SJSA1 (cell line): ENCODE measurements at places on chromosomes 1 and 21.

GRCh38 chr1:2465371-2466269 lies 10.5 kb upstream of the PLCH2 start:
- no peak for DNase-seq
- no peaks in the 10 kb centered on the region for H3K36me3 ChIP-seq
- H3K27ac ChIP-seq, result no peak overlapping the region
- H3K27me3 ChIP-seq, result peaks cover 40% of the 10 kb centered on the region
- no peak overlapping the region for H3K4me3 ChIP-seq
- 0 out of 2 replicates have a peak, but pooled peaks cover 5% of the 10 kb centered on the region for H3K4me1 ChIP-seq

DNA sequence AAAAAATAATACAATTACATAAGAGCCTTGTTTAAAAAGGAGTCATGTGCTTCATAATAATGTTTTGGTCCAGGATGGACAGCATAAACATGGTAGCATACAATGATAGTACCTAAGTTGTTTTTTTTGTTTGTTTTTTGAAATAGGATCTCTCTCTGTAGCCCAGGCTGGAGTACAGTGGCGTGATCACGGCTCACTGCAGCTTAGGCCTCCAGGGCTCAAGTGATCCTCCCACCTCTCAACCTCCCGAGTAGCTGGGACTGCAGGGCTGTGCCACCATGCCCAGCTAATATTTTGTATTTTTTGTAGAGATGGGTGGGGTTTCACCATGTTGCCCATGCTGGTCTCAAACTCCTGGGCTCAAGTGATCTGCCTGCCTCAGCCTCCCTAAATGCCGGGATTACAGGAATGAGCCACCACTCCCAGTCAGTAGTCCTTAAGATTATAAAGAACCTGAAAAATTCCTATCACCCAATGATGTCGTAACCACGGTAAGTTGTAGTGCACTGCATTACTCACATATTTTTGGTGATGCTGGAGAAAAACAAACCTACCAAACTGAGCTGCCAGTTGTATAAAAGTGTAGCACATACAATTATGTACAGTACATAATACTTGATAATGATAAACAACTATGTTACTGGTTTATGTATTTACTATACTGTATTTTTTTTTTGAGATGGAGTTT lies 22.4 kb upstream of the RCOR3 start:
- no peaks in the 10 kb centered on the region for H3K36me3 ChIP-seq
- no peak for DNase-seq
- no peaks in the 10 kb centered on the region for H3K27me3 ChIP-seq
- H3K4me1 ChIP-seq, result no peaks in the 10 kb centered on the region
- H3K4me3 ChIP-seq, result no peak overlapping the region
- H3K27ac ChIP-seq, result no peak overlapping the region

DNA sequence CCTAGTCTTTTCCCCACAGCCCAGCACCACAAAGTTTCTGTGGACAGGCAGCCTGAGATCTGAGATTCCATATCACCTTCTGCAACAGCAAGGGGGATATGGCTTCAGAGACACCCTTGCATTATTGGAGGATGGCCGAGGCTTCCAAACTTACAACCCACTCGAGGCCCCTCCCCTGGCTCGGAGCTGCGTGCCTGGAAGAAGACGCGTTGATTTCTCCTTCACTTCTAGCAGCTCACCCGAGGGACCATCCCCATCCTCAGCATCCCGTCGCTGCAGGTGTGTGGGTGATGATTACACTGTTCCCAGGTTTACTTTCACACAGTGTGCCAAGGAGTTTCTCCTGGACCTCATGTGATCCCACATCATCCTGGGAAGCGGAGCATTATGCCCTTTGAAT lies 277.9 kb downstream of the MATN1 start:
- H3K4me3 ChIP-seq, result no peak overlapping the region
- no peaks in the 10 kb centered on the region for H3K36me3 ChIP-seq
- H3K27ac ChIP-seq, result no peak overlapping the region
- no peaks in the 10 kb centered on the region for H3K27me3 ChIP-seq

DNA sequence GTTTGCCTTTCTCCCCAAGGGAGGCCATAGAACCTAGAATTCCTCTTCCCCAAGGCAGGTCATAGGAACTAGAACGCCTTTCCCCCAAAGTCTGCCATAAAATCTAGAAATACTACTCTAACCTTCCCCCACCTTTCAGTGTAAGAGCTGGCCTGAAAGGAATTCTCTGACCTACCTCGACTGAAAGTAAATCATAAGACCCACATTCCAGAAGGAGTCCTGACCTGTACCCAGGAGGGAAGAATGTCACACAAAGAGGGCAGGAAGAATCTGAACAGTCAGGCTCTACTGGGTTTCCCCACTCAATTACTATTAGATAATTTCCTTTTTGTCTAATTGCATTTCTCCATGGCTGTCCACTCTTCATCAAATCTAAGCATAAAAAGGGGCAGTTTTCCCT lies 5.7 kb upstream of the ATG4C start:
- no peak for DNase-seq
- no peak overlapping the region for H3K27ac ChIP-seq
- H3K4me1 ChIP-seq, result no peaks in the 10 kb centered on the region
- no peaks in the 10 kb centered on the region for H3K27me3 ChIP-seq

DNA sequence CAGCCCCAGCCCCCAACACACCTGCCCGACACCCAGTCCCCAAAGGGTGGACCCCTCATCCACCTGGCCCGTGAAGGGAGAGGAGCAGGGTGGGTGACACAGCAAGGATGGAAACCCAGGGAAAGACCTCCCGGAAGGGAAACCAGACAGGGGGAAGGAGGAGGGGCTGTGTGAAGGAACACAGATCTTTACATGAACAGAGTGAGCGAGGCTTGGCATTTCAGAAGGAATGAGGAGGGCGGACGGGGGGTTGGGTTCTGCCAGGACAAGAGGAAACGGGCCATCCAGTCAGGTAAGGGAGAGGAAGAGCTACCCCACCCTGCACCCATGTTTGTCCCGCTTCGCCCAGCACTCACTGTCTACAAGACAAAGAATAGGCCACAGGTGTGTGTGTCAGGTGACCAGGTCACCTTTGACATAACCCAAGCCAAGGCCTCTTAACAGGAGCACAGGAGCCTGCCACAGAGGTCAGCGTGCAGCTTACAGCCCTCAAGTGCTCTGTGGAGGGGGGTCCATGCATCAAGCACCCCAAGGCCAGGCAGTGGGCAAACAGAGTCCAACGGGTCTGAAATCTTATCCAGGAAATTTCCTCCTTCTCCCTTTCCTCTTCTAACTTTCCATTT lies 18.0 kb upstream of the PRDM15 start:
- H3K4me3 ChIP-seq, result no peak overlapping the region
- no peaks in the 10 kb centered on the region for H3K27me3 ChIP-seq
- DNase-seq, result no peak
- no peak overlapping the region for H3K27ac ChIP-seq
- peaks cover 12% of the 10 kb centered on the region for H3K36me3 ChIP-seq

DNA sequence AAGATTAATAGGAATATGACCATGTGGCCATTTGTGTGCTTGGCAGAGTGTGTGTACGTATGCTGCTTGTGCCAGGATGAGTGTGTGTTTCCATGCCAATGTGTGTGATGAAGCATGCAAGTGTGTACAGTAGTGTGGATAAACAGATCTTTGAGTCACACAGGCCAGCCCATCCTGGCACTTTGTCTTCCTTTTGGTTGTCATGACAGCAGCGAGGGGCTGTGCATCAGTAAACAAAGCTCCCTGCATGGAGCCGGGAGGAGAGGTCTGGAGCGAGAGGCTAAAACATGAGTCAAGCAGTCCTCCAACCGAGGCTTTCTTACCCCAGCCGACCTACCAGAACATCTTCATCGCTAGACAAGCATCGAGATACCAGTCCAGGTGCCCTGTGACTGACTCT lies 221.2 kb downstream of the CACNA1E start:
- DNase-seq, result no peak
- no peaks in the 10 kb centered on the region for H3K4me1 ChIP-seq

- no peaks in the 10 kb centered on the region for H3K27me3 ChIP-seq
- DNase-seq, result no peak
- no peak overlapping the region for H3K27ac ChIP-seq
- H3K4me1 ChIP-seq, result peaks cover 3% of the 10 kb centered on the region
- H3K36me3 ChIP-seq, result no peaks in the 10 kb centered on the region
- H3K4me3 ChIP-seq, result no peak overlapping the region
Observed at GRCh38 chr1:15095496-15095875, 58.1 kb upstream of the TMEM51 start.

GRCh38 chr21:43740497-43741156 lies 21.7 kb downstream of the PDXK start:
- peaks cover 38% of the 10 kb centered on the region for H3K36me3 ChIP-seq
- DNase-seq, result no peak
- H3K27me3 ChIP-seq, result no peaks in the 10 kb centered on the region
- H3K4me3 ChIP-seq, result no peak overlapping the region
- H3K27ac ChIP-seq, result no peak overlapping the region

- no peaks in the 10 kb centered on the region for H3K4me1 ChIP-seq
- no peak overlapping the region for H3K27ac ChIP-seq
- H3K36me3 ChIP-seq, result peaks cover 8% of the 10 kb centered on the region
- no peak overlapping the region for H3K4me3 ChIP-seq
- H3K27me3 ChIP-seq, result no peaks in the 10 kb centered on the region
- no peak for DNase-seq
Observed at GRCh38 chr1:153833171-153833570, 58.0 kb downstream of the SLC27A3 start.

- H3K27ac ChIP-seq, result no peak overlapping the region
- H3K27me3 ChIP-seq, result no peaks in the 10 kb centered on the region
- DNase-seq, result peak; percentile 76
- no peak overlapping the region for H3K4me3 ChIP-seq
- peaks cover 8% of the 10 kb centered on the region for H3K4me1 ChIP-seq
- no peaks in the 10 kb centered on the region for H3K36me3 ChIP-seq
Observed at GRCh38 chr1:47388891-47389238, 27.2 kb upstream of the FOXE3 start.

GRCh38 chr21:41610042-41610839 lies 102.3 kb upstream of the TMPRSS2 start:
- no peaks in the 10 kb centered on the region for H3K36me3 ChIP-seq
- no peaks in the 10 kb centered on the region for H3K27me3 ChIP-seq

GRCh38 chr1:76433526-76433925 lies 359.0 kb downstream of the ST6GALNAC3 start:
- no peaks in the 10 kb centered on the region for H3K4me1 ChIP-seq
- no peak for DNase-seq
- no peaks in the 10 kb centered on the region for H3K36me3 ChIP-seq
- no peak overlapping the region for H3K27ac ChIP-seq

- H3K27me3 ChIP-seq, result no peaks in the 10 kb centered on the region
- no peak overlapping the region for H3K4me3 ChIP-seq
- no peak overlapping the region for H3K27ac ChIP-seq
- H3K36me3 ChIP-seq, result no peaks in the 10 kb centered on the region
Observed at GRCh38 chr1:172107316-172107975, 266.1 kb downstream of the DNM3 start.

GRCh38 chr1:44353604-44354003 lies 1.5 kb downstream of the ERI3 start:
- H3K36me3 ChIP-seq, result peaks cover 12% of the 10 kb centered on the region
- no peaks in the 10 kb centered on the region for H3K27me3 ChIP-seq
- DNase-seq, result no peak

- no peaks in the 10 kb centered on the region for H3K4me1 ChIP-seq
- no peak overlapping the region for H3K4me3 ChIP-seq
- no peaks in the 10 kb centered on the region for H3K27me3 ChIP-seq
- no peak overlapping the region for H3K27ac ChIP-seq
- no peak for DNase-seq
Observed at GRCh38 chr21:36813052-36813451, 114.1 kb downstream of the SIM2 start.

- H3K4me3 ChIP-seq, result no peak overlapping the region
- no peaks in the 10 kb centered on the region for H3K36me3 ChIP-seq
- H3K27me3 ChIP-seq, result no peaks in the 10 kb centered on the region
- H3K27ac ChIP-seq, result no peak overlapping the region
Observed at GRCh38 chr21:21730512-21730911, 732.3 kb downstream of the NCAM2 start.

- no peaks in the 10 kb centered on the region for H3K27me3 ChIP-seq
- no peak overlapping the region for H3K4me3 ChIP-seq
- H3K27ac ChIP-seq, result no peak overlapping the region
- H3K36me3 ChIP-seq, result no peaks in the 10 kb centered on the region
- DNase-seq, result no peak
- no peaks in the 10 kb centered on the region for H3K4me1 ChIP-seq
Observed at GRCh38 chr1:36834586-36834985, 199.7 kb downstream of the GRIK3 start.

- no peak overlapping the region for H3K4me3 ChIP-seq
- H3K27me3 ChIP-seq, result no peaks in the 10 kb centered on the region
- no peak overlapping the region for H3K27ac ChIP-seq
- H3K4me1 ChIP-seq, result peaks cover 18% of the 10 kb centered on the region
- no peak for DNase-seq
Observed at GRCh38 chr1:232992227-232992626, 41.8 kb downstream of the NTPCR start.

DNA sequence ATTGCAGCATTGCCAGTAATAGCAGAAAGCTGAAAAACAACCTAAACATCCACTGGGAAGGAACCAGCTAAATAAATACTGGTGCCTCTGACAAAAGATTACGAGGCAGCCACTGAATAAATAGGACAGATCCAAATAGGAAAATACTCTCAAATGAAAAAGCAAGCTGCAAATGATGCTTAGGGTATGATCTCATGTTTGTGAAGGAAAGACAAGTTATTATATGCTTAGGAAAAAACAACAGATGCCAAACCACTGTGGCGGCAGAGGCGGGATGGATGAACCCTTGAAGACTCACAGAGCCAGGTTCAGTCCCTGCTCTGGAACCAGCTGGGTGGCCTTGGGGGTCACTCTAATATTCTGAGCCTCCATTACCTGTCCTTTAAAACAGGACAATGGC lies 41.6 kb downstream of the MATN1 start:
- no peaks in the 10 kb centered on the region for H3K36me3 ChIP-seq
- H3K27ac ChIP-seq, result no peak overlapping the region
- H3K27me3 ChIP-seq, result no peaks in the 10 kb centered on the region
- no peak for DNase-seq

DNA sequence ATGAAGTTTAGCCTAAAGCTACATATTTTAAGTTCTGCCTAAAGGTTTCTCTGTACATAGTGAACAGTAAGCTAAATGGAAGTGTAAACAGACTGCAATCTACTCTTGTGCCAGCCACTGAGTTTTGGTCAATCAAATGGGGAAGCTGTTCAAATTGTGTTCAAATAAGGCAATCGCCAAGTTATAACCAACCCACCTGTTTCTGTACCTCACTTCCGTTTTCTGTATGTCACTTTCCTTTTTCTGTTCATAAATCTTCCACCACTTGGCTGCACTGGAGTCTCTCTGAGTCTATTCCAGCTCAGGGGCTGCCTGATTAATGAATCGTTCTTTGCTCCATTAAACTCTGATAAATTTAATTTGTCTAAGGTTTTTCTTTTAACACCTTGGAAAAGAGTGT lies 10.8 kb upstream of the THEM4 start:
- H3K27ac ChIP-seq, result no peak overlapping the region
- no peak for DNase-seq
- H3K36me3 ChIP-seq, result no peaks in the 10 kb centered on the region
- no peaks in the 10 kb centered on the region for H3K27me3 ChIP-seq

DNA sequence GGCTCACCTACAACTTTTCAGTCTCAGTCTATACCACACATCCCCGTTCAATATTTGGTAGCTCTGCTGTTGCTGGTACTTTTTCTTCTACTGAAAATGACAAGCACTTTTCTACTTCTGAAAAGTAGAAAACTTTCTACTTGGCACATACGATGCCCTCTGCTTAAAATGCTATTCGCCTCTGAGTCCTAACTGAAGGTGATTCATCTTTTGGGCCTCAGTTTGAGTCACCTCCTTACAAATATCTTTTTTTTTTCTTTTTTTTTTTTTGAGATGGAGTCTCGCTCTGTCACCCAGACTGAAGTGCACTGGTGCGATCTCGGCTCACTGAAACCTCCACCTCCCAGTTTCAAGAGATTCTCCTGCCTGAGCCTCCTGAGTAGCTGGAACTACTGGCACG lies 136.0 kb upstream of the CYYR1 start:
- no peaks in the 10 kb centered on the region for H3K27me3 ChIP-seq
- no peak for DNase-seq
- no peak overlapping the region for H3K27ac ChIP-seq
- H3K4me3 ChIP-seq, result no peak overlapping the region

- no peak overlapping the region for H3K4me3 ChIP-seq
- no peak overlapping the region for H3K27ac ChIP-seq
Observed at GRCh38 chr21:19993268-19993667, 1004.9 kb upstream of the NCAM2 start.
